Non-pigmented ciliary epithelial cell (primary cell): ENCODE measurements at places on chromosomes 2 and 18.

DNA sequence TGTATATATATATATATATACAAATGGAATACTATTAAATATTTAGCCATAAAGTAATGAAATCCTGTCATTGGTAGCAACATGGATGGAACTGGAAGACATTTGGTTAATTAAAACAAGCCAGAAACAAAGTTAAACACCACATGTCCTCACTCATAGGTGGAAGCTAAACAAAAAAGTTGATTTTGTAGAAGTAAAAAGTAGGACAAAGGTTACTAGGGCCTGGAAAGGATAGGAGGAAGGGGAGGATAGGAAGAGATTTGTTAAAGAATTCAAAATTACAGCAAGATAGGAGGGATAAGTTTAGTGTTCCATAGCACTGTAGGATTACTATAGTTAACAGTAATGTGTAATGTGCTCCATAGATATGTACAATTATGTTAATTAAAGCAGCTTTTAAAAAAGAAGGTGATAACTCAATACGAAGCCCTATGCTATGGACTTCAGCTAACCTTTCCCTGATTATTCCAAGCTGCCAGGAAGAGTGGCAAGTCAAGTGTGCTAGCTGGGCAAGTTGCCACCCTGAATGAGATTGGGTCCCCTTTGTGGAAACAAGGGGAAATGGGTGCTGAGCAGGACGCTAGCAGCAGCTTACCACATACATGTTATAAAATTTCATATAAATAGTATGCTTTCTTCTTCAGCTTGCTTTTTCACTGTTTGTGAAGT is 12.3 kb downstream of the MERTK start:
- DNase-seq: no peak

GRCh38 chr2:43239981-43240765 is 13.8 kb upstream of the ZFP36L2 start:
- no peak for DNase-seq

GRCh38 chr2:182929972-182930371 is 63.5 kb upstream of the FRZB start:
- no peak for DNase-seq

DNA sequence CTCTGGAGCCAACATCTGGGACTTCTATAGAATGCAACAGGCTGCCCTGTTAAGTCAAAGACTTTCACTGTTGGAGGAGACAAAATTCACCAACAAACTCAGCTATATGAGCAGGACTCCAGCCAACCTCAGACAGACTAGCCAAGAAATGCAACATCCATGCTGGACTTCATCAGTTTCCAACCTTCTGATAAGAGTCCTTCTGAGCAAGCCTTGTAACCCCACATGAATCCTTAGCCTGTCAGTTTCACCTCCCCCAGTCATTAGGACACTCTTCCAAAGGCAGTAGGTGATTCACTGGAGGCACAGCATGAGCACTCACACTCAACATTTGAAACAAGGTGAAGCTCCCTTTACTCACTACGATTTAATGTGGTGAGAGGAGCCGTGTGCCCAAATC is 5.8 kb downstream of the TBC1D8 start:
- no peak for DNase-seq

DNA sequence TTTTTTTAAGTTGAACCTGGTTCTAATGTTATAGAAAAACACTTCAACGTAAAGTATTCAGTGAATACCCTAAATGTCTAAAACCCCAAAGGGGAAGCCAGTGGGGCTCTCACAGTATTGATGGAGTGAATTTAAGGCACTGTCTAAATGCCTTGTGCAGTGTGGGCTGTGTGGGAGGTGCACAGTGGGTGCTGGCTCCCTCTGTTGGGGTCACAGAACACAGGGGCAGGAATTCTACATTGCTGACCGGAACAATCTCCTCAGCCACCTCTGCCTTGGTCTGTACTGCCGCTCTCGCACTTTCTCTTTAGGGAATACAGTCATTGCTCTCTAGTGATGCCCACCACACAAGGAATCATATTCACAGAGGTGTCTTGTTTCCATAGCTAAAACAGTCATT is 45.4 kb downstream of the SPRED2 start:
- no peak for DNase-seq

DNA sequence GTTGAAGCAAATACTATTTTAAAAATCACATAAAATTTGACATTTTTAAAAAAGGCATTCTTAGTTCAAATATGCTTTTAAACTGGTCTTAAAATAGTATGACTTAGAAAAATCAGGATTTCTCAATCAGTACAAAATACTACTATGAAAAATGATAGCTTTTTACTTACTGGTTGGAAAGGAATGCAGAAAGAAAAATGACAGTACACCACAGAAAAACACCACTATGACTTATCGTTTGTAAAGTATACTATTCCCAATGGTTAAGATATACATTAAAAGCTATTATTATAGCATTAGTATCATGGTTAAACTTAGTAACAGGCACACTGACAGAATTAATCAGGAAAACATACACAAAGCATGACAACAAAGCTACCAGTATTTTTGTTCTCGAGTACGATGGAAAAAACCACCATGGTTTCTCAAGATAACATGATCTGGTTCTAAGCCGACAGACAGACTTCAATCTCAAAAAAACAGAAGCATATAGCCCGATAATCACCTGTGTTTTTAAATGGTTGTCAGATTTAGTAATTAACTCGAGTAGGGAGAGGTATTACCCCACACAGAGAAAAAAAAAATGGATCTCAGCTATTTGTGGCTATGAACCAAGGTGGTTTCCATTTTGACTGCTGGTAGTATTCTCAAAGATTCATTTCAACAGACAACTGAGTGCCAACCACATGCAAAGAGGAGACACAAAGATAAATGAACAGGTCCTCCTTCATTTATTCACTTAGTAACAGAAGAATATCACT is 39.1 kb downstream of the CUL3 start:
- DNase-seq: peak; percentile 26

DNA sequence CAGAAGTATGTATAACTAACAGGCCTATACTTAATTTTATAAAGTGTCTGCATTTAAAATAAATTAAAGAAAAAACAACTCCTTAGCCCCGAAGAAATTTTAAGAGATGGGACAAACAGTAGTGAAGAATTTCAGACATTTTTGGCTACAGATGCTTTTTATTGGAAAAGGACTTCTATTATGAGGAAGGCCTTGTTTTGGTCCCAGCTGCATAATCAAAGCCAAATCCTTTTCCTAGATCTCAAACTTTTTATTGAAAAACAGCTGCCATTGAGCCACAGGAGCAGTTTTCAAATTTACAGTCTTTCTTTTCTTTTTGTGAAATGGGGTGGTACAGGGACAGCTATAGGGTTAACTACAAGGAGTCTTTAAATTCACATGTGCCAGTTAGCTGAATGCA is 51.3 kb upstream of the SETBP1 start:
- DNase-seq: no peak

DNA sequence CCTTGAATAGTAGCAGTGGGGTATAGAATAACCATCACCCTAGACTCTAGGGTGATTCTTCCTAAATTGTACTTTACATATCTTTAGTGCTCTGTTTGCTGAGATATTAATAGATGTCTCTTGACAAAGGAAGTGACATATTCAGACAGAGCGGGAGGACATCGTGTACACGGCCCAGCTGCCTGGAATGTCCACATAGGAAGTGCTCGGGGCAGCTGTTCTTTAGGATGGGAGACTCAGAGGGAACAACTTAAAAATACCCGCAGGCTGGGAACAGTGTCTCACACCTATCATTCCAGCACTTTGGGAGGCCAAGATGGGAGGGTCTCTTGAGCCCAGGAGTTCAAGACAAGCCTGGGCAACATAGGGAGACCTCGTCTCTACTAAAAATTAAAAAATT is 206.1 kb downstream of the FAM210A start:
- DNase-seq: no peak

GRCh38 chr2:227765788-227766372 is 20.2 kb downstream of the SCYGR8 start:
- DNase-seq: no peak

DNA sequence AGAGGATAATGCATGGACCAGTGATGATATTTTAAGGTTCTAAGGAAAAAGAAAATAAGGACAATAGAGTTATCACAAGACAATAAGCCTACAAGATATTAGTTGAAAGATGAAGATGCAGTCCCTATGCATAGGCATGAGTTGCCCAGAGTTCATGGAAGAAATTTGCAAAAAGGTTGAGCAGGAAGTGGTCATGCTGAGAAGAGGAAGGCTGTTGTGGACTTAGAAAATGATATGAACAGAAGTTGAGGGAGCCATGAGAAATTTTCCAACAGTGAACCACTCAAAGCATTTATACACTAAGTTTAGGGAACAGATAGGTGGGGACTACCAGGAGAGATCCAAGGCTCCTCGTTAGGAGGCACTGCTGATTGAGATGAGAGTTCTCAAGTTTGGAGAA is 3.5 kb downstream of the OSBPL6 start:
- DNase-seq: no peak

DNA sequence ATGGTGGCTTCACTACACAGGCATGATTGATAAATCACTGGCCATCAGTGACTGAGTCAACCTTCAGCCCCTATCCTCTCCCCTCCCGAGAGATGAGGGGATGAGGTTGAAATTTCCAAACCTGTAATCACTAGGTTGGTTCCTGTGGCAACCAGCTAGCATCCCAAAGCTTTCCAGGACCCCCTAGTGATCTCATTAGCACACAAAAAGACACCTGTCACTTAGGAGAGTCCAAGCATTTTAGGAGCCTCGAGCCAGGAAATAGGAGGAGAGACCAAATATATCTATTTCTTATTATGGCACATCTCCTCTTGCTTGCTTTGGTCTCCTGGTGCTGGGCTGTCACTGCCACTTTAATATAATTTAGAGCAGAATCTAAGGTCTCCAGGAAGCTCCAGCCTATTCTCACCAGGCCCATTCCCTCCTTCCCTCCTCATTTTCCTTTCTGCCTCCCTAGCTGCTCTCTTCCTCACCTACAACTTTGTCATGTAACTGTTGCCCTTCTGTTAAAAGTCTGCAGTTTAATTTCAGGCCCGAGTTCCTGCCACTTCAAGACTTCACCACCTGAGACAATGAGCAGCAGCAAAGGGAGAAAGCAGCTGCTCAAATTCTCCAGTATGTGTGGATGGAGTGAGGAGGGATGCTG is 33.2 kb upstream of the NAB1 start:
- no peak for DNase-seq

DNA sequence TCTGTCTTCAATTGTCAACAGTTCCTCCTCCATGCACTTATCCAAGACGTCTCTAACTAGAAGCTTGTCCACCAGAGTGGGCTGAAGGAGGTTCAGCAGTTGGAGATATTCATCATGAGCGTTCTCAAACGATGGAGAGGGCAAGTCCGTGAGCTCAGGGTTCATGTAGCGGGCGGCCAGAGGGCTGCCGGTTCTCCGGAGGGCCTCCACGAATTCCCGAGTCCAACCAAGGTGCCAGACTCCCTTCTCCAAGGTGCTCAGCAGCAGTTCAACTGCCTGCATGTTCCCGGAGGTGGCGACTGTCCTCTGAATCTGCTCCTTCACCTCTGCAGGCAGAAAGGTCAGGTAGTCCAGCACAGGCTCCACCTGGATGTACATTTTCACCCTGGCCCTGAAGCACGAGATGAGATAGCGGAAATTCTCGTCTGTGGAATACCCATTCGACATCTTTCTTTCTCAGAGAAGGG is 590 bp downstream of the IFIH1 start:
- DNase-seq: no peak

- no peak for DNase-seq
Measured at GRCh38 chr2:47697000-47697601, 85.8 kb upstream of the MSH6 start.

DNA sequence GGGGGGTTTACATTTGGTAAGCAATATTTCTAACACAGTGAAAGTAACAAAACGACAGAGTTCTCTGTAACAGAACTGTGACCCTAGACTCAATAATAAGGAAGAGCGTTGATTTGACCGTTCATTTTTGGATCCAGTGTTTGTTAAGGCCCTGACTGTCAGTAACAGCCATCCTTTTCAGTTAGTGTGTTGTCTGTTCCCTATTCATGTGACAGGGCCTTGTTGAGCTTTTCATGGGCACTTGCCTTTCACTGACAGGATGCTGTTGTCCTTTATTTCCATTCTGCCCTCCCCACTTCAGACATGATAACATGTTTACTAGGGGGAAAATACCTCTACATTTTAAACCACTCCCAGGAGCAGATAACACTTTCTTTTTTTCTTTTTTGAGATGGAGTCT is 45.8 kb downstream of the MAP4K4 start:
- no peak for DNase-seq

DNA sequence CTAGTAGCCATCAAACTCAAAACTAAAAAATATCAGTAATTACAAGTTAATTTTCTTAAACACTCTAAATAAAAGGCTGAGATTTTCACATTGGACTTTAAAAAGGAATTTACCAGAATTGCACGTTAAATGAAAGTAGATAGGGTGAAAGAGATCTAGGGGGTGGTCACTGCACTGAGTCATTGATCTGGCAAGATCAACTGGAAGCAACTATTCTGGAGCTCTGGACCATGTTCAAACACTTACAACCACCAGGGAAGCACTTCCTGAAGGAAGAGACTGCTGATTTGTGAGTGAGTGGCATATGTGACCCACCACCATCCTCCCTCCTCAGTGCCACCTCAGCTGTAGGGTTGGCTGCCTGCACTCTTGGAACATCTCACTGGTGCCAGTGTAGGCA is 111.8 kb downstream of the UGGT1 start:
- DNase-seq: no peak

DNA sequence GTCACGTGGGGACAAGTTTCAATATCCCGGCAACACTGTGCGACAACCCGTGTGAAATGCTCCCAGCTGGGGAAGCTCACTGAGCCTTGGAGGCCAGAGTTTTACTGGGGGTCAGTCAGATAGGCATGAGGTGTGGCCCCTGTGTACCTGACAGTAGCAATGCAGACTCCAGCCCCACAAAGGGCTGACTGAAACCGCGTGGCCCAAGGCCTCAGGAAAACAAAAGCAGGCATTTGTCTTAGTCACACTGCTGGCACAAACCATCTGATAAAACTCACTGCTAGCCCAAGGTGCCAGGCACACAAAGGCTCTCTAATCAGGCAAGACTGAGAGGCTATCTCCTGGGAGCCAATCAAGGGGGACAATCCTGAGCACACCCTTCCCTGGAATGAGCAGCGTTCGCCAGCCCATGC is 786.6 kb upstream of the RAB6C start:
- DNase-seq: no peak

DNA sequence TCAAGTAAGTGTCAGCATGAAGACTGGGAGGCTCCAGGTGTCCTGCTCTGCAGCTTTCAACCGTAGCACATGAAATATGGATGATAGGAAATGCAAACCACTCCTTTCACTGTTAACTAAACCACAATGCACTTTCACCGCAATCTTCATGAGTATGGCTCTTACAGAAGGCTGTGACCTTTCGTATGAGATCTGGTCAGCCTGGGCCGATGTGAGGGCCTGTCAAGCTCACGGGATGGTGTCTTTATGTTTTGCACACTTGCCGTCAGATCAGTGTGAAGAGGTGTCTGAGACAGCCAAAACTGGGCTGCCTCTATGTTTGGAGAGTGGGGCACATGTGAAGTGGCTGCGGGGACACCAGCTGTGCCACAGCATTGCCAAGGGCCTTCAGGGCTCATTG is 62.8 kb upstream of the AFF3 start:
- DNase-seq: no peak

GRCh38 chr2:62302631-62303435 is 106.9 kb downstream of the B3GNT2 start:
- DNase-seq: no peak
